ENCODE measurements at places on chromosomes 4 and X. TPM values are rescaled to one million over a fixed set of nuclear protein-coding genes. Genes with fewer than 3 reads are reported as not detected.

Gene NAP1L5
- total RNA-seq = 6.6 TPM

Gene MTTP
- total RNA-seq = 1.1 TPM

Gene MAGEA4
- not detected for total RNA-seq

Gene TCEAL7
- total RNA-seq = 8.0 TPM

DNA sequence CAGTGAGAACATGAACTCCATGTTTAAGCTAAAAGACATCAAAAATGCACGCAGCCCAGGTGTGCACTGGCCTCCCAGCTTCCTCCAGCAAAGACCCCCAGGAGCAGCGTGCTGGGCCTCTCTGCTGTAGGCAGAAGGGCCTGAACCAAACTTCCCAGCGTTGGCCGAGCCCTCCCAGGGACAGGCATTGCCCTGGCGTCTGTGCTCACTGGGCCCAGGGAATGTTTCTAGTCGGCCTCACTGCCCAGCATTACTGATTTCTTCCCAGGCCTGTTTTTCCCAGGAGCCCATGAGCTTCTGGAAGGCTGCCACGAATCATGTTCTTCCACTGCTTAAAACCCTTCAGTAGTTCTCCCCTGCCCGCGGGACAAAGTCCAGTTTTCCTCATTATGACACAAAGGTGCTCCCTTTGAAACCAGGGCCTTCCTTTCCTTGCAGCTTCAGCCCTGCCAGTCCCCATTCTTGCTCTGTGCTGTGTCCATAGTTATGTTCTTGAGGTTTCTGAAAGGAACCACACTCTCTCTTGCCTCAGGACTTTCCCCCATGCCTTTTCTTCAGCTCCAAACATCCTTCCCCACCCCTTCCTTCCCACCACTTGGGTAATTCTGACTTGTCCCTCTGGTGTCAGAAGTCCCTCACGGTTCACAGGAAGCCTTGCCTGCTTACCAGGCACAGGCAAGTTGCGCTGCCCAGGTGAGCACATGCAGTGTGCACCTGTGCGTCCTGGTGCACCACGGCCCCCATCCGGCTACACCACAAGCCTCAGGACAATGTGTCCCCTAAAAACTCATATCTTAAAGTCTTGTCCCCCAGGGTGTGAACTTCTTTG, 93.4 kb upstream of the ENPP6 start:
- DNase-seq = peak; percentile 42
- no peaks in the 10 kb centered on the region for H3K36me3 ChIP-seq
- no peaks in the 10 kb centered on the region for H3K4me1 ChIP-seq
- no peak overlapping the region for H3K27ac ChIP-seq
- no peak overlapping the region for H3K4me3 ChIP-seq

DNA sequence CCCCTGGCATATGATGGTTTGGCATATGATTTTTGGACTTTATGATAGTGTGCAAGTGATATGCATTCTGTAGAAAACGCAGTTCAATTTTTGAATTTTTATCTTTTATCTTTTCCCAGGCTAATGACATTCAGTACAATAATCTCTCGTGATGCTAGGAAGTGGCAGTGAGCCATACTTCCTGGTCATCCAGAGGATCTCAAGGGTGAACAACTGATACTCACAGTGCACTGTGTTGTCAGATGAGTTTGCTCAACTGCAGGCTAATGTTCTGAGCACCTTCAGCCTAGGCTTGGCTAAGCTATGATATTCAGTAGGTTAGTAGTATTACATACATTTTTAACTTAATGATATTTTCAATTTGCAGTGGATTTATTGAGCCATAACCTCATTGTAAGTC, 405.3 kb downstream of the PCDH7 start:
- H3K27me3 ChIP-seq = no peaks in the 10 kb centered on the region
- no peaks in the 10 kb centered on the region for H3K4me1 ChIP-seq
- DNase-seq = no peak
- no peak overlapping the region for H3K27ac ChIP-seq
- H3K36me3 ChIP-seq = no peaks in the 10 kb centered on the region

DNA sequence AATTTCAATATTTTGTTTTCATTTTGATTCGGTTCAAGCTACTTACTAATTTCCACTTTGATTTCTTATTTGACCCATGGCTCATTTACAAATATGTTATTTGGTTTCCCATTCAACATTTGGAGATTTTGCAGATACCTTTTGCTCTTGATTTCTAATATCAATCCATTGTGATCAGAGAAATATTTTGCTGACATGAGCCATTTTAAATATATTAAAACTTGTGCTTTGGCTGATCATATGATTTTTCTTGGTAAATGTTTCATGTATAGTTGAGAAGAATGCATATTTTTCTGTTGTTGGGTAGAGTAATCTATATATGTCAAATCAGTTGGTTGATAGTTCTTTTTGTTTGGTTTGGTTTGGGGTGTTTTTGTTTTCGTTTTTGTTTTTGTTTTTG, 95.0 kb downstream of the GASK1B start:
- H3K27ac ChIP-seq = no peak overlapping the region
- no peaks in the 10 kb centered on the region for H3K4me1 ChIP-seq
- H3K4me3 ChIP-seq = no peak overlapping the region
- no peaks in the 10 kb centered on the region for H3K27me3 ChIP-seq

DNA sequence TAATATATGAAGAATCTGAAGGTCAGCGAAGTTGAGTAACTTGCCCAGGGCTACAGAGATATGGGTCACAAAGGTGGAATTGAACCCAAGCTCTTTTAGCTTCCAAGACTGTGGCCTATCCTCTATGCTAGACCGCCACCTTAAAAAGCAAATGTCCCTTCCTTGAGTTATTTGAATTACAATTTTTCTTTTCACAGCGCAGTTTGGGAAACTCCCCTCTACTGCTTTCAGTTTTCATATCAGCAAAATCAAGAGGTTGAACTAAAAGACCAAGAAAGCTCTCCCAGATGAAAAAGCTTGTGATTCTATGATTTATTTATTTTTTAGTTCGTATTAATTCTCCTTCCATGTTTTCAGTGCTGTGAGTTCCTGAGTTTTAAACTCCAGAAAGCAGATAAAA, 174.5 kb upstream of the C1QTNF7 start:
- no peaks in the 10 kb centered on the region for H3K4me1 ChIP-seq
- no peak overlapping the region for H3K4me3 ChIP-seq
- no peaks in the 10 kb centered on the region for H3K36me3 ChIP-seq

DNA sequence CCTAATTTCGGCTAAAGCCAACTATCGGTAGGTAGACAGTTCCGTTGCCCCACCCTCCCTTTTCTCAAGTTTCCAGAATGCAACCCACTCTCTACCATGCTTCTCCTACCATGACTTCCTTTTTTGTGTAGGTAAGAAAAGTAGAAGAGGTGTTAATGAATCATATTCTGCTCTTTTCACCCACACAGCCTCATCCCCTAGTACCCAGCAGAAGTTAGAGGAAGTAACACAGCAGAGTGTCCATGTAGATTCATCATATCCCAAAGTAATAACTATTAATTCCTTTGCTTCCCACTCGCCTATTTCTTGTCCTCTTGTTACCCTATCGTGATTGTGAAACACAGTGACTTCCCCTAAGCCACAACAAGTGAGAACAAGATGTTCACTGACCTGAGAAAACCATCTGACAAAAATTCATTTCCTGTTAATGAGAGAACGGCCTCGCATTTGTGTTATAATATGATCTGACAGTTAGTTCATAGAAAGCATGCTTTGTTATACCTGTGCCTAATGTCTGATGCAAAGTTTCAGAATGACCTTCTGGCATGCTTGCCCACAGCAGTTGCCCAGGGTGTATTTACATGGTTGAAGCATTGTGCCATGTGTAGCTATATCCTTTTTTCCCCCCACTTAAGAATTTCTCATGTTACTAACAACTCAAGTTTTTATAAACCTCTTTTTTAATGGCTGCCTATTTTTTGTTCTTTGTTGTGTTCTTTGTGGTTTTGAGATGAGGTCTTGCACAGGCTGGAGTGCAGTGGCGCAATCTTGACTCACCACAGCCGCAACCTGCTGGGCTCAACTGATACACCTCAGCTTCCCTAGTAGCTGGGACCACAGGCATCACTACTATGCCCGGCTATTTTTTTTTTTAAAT, 185.6 kb downstream of the RAP1GDS1 start:
- DNase-seq = no peak
- H3K36me3 ChIP-seq = peaks cover 8% of the 10 kb centered on the region
- H3K4me1 ChIP-seq = no peaks in the 10 kb centered on the region
- H3K27ac ChIP-seq = no peak overlapping the region
- H3K4me3 ChIP-seq = no peak overlapping the region

DNA sequence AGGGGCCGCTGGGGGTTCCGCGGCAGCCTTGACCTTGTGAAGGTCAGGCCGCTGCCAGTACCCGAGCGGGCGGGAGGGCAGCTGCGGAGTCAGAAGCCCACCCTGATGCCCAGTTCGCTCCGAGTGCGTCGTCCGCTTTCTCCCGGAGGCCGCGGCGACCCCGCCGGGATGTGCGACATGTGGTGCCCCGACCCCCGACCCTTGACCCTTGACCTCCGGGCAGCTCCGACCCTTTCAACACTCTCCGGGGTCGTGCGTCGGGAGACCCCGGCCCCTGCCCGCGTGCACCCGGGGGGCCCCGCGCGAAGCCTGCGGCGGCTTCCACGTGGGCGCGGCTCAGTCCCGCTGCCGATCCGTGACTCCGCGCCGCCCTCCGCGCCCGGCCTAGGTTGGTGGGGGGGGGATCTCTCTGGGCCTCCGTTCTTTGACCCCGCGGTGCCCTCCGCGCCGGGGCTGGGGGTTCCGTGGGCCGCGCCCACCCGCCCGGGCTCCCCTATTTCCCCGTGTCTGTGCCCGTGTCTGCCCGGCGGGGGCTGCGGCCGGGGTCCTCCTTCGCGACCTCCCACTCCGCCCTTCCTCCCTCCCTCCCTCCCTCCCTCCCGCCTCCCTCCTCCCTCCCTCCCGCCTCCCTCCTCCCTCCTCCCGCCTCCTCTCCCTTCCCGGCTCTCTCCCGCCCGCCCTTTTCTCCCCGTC, 609 bp upstream of the SLC25A6 start:
- H3K4me1 ChIP-seq = no peaks in the 10 kb centered on the region
- no peak for DNase-seq
- peak overlapping the region; percentile 98 for H3K27ac ChIP-seq
- peaks cover 34% of the 10 kb centered on the region for H3K36me3 ChIP-seq
- peak overlapping the region; percentile 99 for H3K4me3 ChIP-seq
- no peaks in the 10 kb centered on the region for H3K27me3 ChIP-seq

GRCh38 chr4:184727430-184727829, 6.5 kb downstream of the CENPU start:
- DNase-seq = no peak
- H3K4me3 ChIP-seq = no peak overlapping the region
- H3K4me1 ChIP-seq = no peaks in the 10 kb centered on the region
- H3K27me3 ChIP-seq = no peaks in the 10 kb centered on the region
- no peaks in the 10 kb centered on the region for H3K36me3 ChIP-seq

- no peak for DNase-seq
- H3K36me3 ChIP-seq = no peaks in the 10 kb centered on the region
- H3K4me3 ChIP-seq = no peak overlapping the region
- H3K27me3 ChIP-seq = no peaks in the 10 kb centered on the region
Observed at GRCh38 chr4:87758270-87758669, 41.1 kb upstream of the IBSP start.

- no peak overlapping the region for H3K4me3 ChIP-seq
- no peaks in the 10 kb centered on the region for H3K27me3 ChIP-seq
- no peaks in the 10 kb centered on the region for H3K36me3 ChIP-seq
- no peak overlapping the region for H3K27ac ChIP-seq
Observed at GRCh38 chr4:6160536-6160935, 39.8 kb downstream of the JAKMIP1 start.

GRCh38 chrX:105695451-105695850, 126.9 kb upstream of the NRK start:
- H3K27ac ChIP-seq = no peak overlapping the region
- no peak overlapping the region for H3K4me3 ChIP-seq
- no peaks in the 10 kb centered on the region for H3K36me3 ChIP-seq

GRCh38 chr4:181650033-181650825, 593.0 kb upstream of the TENM3 start:
- H3K27ac ChIP-seq = no peak overlapping the region
- no peaks in the 10 kb centered on the region for H3K27me3 ChIP-seq
- DNase-seq = no peak
- H3K36me3 ChIP-seq = no peaks in the 10 kb centered on the region
- H3K4me1 ChIP-seq = no peaks in the 10 kb centered on the region
- no peak overlapping the region for H3K4me3 ChIP-seq

DNA sequence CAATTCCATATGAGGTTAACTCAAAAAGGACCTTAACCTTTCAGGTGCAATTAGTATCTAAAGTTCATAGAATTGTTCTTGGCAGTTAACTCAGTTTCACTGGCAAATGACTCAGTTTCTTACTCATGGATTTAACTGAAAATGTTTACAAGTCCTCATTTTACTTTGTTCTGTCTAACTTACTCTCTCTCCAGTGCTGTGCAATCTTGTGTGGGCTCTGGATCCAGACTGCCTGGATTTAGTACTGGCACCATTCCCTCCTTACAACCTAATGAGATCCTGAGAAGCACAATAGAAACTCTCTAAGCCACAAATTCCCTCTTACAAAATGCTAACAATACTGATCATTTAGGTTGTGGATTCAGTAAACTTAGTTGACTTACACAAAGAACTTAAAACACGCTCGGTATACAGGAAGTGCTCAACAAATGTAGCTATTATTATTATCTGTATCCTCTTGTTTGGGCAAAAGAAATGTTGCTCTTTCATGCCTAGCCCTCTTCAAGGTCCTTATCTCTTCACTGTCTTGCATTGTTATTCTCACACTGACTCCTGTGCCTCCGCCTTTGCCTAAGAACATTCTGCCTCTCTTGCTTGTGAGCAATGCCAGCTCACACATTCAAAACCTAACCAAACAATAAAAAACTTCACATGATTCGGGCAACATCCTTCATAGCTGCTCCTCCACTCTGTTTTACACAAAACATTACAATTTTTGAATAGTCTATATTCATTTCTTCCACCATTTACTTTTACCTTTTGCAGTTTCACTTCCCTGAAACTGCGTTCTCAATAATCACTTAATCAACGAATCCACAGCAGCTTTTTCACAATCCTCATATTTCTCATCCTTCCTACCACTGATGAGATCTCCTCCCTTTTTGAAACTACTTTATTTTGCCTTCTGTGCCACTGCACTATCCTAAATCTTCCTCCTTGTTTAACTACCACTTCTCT, 91.8 kb downstream of the PDE5A start:
- no peak overlapping the region for H3K4me3 ChIP-seq
- no peaks in the 10 kb centered on the region for H3K36me3 ChIP-seq
- no peaks in the 10 kb centered on the region for H3K4me1 ChIP-seq
- H3K27me3 ChIP-seq = no peaks in the 10 kb centered on the region
- no peak for DNase-seq
- no peak overlapping the region for H3K27ac ChIP-seq

Measured in right atrium auricular region (tissue), 2 donors.